Tibial nerve (tissue), 4 donors: ENCODE measurements at places on chromosomes 7 and 10. TPM values are rescaled to one million over a fixed set of nuclear protein-coding genes. Genes with fewer than 3 reads are reported as not detected.

- no peaks in the 10 kb centered on the region for H3K36me3 ChIP-seq
- H3K4me3 ChIP-seq: no peak overlapping the region
- no peak for DNase-seq
- H3K4me1 ChIP-seq: no peaks in the 10 kb centered on the region
- no peaks in the 10 kb centered on the region for H3K27me3 ChIP-seq
- no peak overlapping the region for H3K27ac ChIP-seq
These were observed 177.7 kb downstream of the SLC25A13 start for GRCh38 chr7:96144260-96144526.

DNA sequence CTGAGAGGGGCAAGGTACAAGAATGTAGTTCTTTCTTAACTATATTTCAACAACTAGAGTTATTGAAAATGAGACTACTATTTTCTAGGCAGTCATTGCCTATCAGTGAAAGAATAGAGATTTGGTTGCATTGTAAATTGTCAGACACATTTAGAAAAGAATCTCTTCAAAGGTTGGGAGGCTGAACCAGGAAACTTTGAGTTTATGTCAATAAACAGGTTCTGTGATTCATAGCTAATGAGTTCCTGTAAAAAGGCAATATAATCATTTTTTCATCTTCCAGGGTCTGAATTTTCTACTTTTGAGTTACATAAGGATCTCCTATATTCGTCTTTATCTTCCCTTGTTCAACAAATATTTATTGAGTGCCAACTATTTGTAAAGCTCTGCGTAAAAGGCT is 47.1 kb downstream of the MAGI2 start:
- peaks cover 25% of the 10 kb centered on the region for H3K4me1 ChIP-seq
- no peaks in the 10 kb centered on the region for H3K36me3 ChIP-seq
- no peaks in the 10 kb centered on the region for H3K27me3 ChIP-seq
- H3K4me3 ChIP-seq: no peak overlapping the region
- DNase-seq: no peak

- H3K27ac ChIP-seq: no peak overlapping the region
- H3K27me3 ChIP-seq: no peaks in the 10 kb centered on the region
- H3K4me1 ChIP-seq: no peaks in the 10 kb centered on the region
- DNase-seq: no peak
- H3K4me3 ChIP-seq: no peak overlapping the region
These were observed 151.5 kb downstream of the DNAJB6 start for GRCh38 chr7:157488281-157488680.

DNA sequence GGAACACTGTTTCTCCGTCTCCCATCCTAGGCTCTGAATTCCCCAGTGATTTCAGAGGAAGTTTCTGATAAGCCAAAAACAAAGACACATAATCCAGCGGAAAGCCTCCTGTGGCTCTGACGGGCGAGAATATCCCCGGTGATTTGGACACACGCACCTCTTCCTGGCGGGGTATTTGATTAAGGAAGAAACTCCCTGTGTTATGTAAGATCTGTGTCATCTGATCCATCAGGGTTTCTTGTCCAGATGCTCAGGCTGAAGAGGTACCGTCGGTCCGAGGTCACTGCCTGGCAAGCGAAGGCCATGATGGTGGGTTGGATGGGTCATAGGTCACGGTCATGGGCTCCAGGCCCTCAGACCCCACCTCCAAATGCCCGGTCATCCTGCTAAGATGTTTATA is 39.6 kb upstream of the DNAJB6 start:
- no peaks in the 10 kb centered on the region for H3K27me3 ChIP-seq
- H3K27ac ChIP-seq: no peak overlapping the region
- H3K36me3 ChIP-seq: no peaks in the 10 kb centered on the region
- H3K4me3 ChIP-seq: no peak overlapping the region
- no peak for DNase-seq
- H3K4me1 ChIP-seq: no peaks in the 10 kb centered on the region

DNA sequence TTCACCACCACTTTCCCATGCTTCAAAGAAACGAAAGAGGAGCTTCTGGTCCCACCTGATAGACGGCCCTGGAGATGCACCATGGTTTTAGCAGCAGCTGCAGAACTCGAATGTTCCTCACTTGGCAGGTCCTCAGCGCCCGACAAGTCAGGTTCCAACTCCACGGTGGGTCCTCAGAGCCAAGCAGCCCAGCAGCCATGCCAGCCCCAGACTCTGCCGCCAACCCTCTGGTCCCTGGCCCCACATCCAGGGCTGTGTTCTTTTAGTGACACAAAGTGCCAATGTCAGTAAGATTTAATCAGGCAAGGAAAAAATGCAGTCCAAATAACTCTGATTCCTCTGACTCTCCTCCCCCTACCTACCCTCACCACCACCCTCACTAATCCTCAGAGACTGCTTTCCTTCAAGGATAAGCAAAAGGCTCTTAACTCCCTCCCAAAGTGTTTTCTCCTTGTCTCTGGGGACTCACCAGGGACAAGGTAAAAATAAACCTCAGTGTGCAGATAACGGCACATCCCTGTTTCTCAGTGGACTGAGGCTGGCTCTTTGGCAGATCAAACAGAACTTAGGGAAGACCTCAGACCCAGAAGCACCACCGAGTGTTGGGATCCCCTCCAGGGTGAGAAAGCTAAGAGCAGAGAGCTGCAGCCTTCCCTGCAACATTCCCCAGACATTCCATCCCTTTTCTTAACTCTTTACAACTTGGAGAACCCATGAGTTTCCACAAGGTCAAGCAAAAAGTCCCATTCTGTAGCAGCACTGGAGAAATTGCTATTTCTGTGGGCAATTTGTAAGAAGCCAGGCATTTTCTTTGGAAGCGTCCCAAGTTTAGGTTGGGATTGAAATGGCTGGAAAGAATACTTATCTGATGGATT is 358.9 kb downstream of the FRMD4A start:
- H3K27ac ChIP-seq: no peak overlapping the region
- H3K4me1 ChIP-seq: no peaks in the 10 kb centered on the region
- no peaks in the 10 kb centered on the region for H3K27me3 ChIP-seq
- DNase-seq: no peak
- no peaks in the 10 kb centered on the region for H3K36me3 ChIP-seq

- H3K27me3 ChIP-seq: no peaks in the 10 kb centered on the region
- no peak overlapping the region for H3K27ac ChIP-seq
- no peaks in the 10 kb centered on the region for H3K36me3 ChIP-seq
- H3K4me1 ChIP-seq: no peaks in the 10 kb centered on the region
- no peak overlapping the region for H3K4me3 ChIP-seq
- no peak for DNase-seq
These were observed 6.1 kb upstream of the MEOX2 start for GRCh38 chr7:15692501-15693020.

GRCh38 chr7:144048648-144049047 is at the start of gene OR2A5:
Gene OR2A5, plus strand, starts transcription at chr7:144048948. Its CDS starts 1,454 bp downstream, at chr7:144050402.
- no peaks in the 10 kb centered on the region for H3K27me3 ChIP-seq
- no peak within 1 kb of the TSS for H3K4me3 ChIP-seq
- H3K27ac ChIP-seq: no peak within 1 kb of the TSS
- H3K36me3 ChIP-seq: no peaks in the 10 kb centered on the region

DNA sequence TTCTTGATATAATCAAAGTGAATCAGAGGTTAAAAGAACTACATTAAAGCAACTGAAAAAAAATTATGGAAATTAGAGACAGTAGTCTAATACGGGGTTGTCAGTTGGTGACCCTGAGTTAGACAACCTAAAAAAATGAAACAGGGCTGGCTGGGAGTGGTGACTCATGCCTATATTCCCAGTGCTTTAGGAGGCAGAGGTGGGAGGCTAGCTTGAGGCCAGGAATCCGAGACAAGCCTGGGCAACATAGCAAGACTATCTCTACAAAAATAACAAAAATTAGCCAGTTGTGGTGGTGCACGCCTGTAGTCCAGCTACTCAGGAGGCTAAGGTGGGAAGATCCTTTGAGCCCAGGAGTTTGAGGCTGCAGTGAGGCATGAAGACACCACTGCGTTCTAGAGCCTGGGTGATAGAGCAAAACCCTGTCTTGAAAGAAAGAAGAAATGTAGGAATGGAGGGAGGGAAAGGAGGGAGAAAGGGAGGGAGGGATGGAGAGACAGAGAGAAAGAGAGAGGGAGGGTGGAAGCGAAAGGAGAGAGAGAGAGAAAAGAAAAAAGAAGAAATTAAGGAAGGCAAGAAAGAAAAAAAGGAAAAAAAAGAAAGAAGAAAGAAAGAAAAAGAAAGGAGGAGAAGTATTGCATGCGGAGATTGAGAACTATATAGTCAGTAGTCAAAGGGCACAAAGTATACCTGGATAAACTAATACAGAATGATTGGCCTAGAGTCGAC is 166.1 kb downstream of the TPST1 start:
- no peak overlapping the region for H3K4me3 ChIP-seq
- H3K4me1 ChIP-seq: no peaks in the 10 kb centered on the region
- H3K27me3 ChIP-seq: no peaks in the 10 kb centered on the region
- no peak for DNase-seq
- no peaks in the 10 kb centered on the region for H3K36me3 ChIP-seq

- no peaks in the 10 kb centered on the region for H3K4me1 ChIP-seq
- no peak overlapping the region for H3K4me3 ChIP-seq
- DNase-seq: no peak
These were observed 68.8 kb downstream of the OSBPL3 start for GRCh38 chr7:24911213-24911603.

GRCh38 chr10:99711129-99711719 is 20.7 kb downstream of the COX15 start:
- no peaks in the 10 kb centered on the region for H3K27me3 ChIP-seq
- DNase-seq: no peak
- H3K4me1 ChIP-seq: no peaks in the 10 kb centered on the region
- H3K4me3 ChIP-seq: no peak overlapping the region

DNA sequence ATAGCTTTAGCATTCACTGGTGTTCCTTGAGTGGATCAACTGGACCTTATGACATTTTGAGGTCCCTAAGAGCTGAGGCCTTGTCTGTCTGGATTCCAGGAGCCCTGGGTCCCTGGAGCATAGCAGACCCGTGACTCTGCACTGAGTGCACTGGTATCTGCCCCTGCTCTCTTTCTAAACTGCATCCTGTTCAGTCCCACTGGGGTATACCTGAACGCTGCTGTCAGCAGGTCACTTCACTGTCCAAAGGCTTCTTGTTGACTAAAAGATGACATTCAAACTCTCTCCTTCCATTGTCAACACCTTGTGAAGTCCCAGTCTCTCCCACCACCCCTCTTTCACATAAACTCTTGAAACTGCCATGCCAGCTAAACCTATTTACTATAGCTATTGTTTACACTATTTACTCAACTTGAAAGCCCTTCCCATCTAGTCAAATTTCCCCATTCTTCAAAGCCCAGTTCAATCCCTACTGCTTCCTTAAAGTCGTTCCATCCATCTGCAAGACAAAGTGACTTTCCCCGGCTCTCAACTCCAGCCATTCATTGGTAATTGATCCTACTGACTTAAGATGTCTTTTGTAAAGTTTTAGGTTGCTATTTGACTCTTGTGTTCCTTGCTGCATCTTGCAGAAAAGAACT is 523.3 kb downstream of the KCNMA1 start:
- no peaks in the 10 kb centered on the region for H3K27me3 ChIP-seq
- H3K36me3 ChIP-seq: no peaks in the 10 kb centered on the region
- H3K4me3 ChIP-seq: no peak overlapping the region
- H3K4me1 ChIP-seq: no peaks in the 10 kb centered on the region
- DNase-seq: no peak

The HUS1 gene
- total RNA-seq: 26.5 TPM

The NCAPG2 gene
- 17.9 TPM for total RNA-seq

The ECHDC3 gene
- 48.6 TPM for total RNA-seq

The NMT2 gene
- 18.2 TPM for total RNA-seq

The STAG3 gene
- total RNA-seq: 7.1 TPM

The RSU1 gene
- total RNA-seq: 61.6 TPM
